ENCODE measurements at places on chromosomes 7 and 10.

GRCh38 chr10:100238429-100238828 is 9.0 kb upstream of the CHUK start:
- no peak for DNase-seq

- no peak for DNase-seq
Measured at GRCh38 chr10:88793712-88794299, 8.7 kb upstream of the LIPM start.

DNA sequence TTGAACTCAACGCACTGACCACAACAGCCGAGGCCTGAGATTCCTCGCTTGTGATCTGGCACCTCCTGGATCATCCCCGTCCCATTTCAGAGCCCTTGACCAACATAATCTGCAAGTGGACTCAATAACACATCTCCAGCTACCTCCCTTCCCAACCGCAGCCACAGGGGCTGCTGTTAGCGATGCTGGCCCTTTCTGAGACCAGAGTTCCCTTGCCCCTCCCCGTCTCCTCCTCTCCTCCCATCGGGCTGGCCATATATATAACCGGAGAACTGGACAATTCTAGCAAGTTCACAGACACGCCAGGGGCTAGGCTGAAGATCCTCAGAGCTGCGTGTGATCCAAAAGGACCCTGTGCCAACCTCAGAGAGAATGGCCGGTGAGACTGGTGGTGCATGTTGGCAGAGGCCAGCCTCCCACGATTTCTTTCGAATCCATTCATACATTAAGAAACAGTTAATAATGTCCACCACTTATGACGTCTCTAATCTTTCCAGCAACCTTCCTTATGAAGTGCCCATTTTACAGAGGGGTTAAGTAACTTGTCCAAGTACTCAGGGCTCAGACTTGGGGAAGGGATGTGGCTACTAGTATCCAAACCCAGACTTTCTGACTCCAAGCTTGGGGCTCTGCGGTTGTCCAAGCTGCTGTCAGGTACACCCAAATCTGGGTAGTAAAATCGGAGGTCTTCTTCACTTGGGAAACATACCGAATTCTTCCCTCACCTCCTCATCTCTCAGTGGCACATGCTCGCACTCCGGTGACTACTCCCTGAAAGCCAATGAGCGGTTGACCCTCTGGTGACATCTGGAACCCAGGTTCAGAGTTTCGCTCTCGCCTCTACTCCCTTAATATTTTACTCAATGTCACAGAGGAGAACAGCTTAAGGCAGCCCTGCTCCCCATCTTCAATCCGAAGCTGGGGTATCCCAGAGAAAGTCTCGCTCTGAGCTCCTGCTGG is 11.2 kb upstream of the FEZF1 start:
- no peak for DNase-seq

- DNase-seq = no peak
Measured at GRCh38 chr7:90587766-90588165, 8.4 kb upstream of the CDK14 start.

- no peak for DNase-seq
Measured at GRCh38 chr10:45058580-45058979, 57.9 kb downstream of the ZNF22 start.

- DNase-seq = peak; percentile 20
Measured at GRCh38 chr10:88728107-88728763, 22.2 kb downstream of the LIPK start.

- no peak for DNase-seq
Measured at GRCh38 chr7:39198556-39198955, 220.8 kb downstream of the POU6F2 start.

GRCh38 chr7:70615066-70615606 is 516.8 kb upstream of the GALNT17 start:
- DNase-seq = no peak
